ENCODE measurements at places on chromosomes 1 and 21.

- DNase-seq: no peak
Observed at GRCh38 chr1:224865510-224865909, 64.0 kb upstream of the DNAH14 start.

GRCh38 chr1:214259353-214259977 is 21.5 kb upstream of the SMYD2 start:
- no peak for DNase-seq

DNA sequence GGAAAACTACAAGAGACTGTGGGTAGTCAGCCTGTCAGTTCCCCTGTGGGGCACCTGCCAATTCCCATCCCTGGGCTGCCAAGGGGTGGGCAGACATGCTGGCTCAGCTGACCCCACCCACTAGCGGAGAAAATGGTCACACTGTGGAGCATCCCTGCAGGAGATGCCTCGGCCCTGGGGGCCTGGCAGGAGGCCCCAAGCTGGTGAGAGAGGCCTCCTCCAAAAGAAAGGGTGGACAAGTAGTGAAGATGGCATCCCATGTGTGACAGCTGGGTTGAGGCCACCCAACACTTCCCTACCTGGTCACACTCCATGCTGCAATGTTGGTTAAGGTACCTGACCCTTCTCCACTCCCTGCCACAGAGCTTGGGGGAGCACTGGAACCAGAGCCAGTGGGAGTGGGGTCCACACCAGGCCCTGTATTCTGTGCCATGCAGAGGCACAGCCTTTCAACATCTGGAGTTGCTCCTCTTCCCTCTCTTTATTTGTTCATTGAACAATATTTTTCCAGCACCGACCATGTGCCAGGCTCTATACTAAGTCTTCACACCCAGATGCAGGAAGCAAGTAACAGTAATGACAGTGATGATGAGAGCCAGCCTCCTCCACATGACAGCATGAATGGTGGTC is 59.5 kb downstream of the KLHDC7A start:
- no peak for DNase-seq

DNA sequence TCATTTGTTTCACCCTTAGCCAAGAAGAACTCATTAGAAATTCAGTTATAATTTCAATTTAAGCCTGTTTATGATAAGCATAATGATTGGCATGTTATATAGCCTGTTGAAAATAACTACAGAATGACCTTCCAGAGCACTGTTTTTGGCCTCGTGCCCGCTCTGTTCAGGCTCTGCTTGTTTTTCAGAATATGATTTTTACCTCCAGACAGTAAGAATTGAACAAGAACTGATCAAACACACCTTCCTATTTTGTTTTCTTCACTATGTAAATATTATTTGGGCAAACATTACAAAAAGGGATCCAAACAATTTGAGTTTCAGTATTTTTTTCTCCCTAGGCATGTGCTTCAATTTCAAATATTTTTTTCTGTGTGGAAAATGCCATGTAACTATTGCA is 48.1 kb upstream of the ANGPTL1 start:
- no peak for DNase-seq

DNA sequence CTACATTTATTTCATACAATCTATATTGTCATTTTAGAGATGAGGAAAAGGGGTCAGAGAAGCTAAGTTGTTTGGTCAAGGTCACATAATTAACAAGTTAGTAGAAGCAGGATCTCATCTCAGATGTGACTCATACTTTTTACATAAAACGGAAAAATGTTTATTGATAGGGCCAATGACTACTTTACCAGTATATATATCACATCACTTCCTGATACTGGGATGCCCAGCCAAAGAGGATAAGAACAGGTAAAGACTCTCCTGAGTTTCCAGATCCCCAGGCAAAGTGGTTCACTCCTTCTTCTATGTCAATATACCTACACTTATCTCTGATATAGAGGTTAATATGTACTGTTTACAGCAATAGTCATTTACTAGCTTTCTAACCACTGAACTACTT is 21.0 kb downstream of the YIPF1 start:
- no peak for DNase-seq

DNA sequence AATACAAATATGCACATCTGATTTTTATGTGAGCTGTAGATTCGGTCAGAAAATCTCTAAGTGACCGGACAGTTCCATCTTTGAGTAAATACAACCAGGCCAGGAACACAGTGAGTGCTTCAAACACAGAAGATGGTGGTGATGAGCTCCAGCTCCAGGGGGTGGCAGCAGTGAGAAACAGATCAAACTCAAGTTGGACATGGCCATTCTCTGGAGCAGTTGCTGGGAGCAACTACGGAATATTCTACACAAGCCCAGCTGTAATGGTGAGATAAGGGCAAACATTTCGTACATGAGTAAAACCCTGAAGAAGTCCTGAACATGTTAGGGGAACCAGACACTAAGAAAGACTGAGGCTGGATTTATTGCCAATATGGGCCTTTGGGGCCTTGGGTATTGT is 100.7 kb downstream of the BARHL2 start:
- DNase-seq: peak; percentile 44

DNA sequence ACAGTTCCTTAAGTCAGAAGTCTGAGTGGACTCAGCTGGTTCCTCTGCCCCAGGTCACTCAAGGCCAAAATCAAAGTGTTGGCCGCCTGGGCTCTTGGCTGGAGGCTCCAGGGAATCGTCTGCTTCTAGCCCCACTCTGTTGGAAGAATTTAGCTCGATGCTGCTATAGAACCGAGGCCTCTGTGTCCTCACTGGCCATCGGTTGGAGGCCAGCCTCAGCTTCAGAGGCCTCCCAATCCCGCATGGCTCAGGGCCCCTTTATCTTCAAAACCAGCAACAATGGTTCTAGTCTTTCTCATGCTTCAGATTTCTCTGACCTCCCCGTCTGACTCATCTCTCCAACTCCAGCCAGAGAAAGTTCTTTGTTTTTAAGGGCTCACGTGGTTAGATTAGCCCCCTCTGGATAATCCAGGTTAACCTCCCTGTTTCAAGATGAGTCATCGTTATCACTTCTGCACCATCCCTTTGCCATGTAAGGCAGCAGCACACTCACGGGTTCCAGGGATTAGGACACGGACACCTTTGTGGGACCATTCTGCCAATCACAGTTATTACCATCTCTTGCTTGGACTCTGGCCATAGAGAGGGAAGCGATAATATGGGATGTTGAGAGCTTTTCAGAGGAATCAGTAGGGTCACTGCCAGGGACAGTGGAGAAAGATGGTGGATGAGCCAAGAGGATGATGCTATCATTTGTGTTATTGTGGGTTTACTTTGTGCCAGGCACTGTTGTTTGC is 13.6 kb downstream of the FHAD1 start:
- DNase-seq: peak; percentile 28

DNA sequence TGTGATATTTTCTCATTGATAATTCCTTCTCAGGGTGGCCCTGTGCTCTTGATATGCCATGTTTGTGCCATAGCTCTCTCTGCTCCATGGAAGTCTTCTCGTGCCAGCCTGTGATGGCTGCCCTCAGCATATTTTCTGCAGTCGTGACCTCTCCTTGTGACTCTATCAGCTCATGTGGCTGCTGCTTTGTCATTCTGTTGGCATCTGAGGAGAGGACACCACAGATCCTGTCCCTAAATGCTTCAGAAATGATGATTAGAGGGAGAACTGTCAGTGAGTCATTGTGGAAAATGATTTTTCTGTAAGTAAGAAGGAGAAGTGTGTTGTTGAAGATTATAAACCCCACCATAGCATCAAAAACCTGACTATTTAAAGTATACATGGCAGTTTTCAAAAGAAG is 286.0 kb downstream of the ADGRL2 start:
- DNase-seq: no peak

- no peak for DNase-seq
Observed at GRCh38 chr1:115830963-115831362, 10.0 kb downstream of the NHLH2 start.

GRCh38 chr1:107894605-107895004 is 70.4 kb downstream of the VAV3 start:
- DNase-seq: no peak

- no peak for DNase-seq
Observed at GRCh38 chr1:57345916-57346315, 77.9 kb downstream of the DAB1 start.

DNA sequence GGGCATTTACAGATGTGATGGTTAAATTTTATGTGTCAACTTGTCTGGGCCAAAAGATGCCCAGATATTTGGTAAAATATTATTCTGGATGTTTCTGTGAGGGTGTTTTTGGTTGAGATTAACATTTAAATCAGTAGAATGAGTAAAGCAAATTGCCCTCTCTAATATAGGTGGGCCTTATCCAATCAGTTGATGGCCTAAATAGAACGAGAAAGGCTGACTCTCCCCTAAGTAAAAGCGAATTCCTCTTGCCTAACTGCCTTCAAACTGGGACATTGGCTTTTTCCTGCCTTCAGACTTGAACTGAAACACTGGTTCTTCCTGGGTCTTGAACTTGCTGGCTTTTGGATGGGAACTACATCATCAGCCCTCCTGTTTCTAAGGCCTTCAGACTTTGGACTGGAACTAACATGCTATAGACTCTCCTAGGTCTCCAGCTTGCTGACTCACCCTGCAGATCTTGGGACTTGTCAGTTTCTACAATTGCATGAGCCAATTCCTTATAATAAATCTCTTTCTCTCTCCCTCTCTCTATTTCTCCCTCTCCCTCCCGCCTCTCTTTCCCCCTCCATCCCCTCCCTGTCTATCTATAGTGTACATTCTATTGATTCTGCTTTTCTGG is 10.2 kb upstream of the NAV1 start:
- no peak for DNase-seq

DNA sequence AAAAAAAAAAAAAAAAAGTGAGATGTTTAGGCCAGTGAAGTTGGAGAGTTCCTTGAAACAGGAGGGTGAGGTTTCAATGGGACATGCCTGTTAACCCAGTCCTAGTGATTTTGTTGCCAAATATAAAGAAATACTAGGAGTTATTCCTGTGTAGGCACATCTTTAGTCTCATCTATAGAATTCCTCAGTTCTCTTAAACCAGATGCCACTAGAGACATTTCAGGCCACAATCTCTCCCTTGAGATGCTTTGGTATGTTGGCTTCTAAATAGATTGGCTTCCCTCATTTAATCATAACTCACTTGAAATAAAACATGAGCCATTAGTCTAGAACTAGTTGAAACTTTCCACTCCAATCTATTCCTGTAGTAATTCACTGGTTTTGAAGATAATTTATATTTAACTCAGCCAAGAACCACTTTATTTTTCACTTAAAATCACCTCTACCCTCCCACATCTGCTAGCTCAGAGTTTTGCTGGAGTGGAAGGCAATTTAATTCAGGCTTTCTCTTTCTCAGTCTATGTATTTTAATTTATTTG is 29.8 kb downstream of the GPR137B start:
- no peak for DNase-seq

- no peak for DNase-seq
Observed at GRCh38 chr1:30990591-30990990, 74.9 kb downstream of the PUM1 start.

GRCh38 chr1:66300280-66300971 is 233.5 kb upstream of the SGIP1 start:
- no peak for DNase-seq

DNA sequence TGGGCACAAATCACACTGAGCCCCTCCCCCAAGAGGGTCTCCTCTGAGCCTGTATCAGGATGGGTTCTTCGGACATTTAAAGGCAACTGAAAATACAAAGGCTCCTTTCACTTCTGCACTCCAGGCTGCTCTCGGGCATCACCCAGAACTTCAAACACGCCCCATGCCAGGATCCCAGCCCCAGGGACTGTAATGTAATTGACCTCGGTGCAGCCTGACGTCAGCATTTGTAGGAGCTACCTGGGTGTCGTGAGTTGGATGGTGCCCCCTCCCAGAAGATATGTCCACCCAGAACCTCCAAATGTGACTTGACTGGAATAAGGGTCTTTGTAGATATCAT is 95.2 kb downstream of the PSMG1 start:
- DNase-seq: no peak

DNA sequence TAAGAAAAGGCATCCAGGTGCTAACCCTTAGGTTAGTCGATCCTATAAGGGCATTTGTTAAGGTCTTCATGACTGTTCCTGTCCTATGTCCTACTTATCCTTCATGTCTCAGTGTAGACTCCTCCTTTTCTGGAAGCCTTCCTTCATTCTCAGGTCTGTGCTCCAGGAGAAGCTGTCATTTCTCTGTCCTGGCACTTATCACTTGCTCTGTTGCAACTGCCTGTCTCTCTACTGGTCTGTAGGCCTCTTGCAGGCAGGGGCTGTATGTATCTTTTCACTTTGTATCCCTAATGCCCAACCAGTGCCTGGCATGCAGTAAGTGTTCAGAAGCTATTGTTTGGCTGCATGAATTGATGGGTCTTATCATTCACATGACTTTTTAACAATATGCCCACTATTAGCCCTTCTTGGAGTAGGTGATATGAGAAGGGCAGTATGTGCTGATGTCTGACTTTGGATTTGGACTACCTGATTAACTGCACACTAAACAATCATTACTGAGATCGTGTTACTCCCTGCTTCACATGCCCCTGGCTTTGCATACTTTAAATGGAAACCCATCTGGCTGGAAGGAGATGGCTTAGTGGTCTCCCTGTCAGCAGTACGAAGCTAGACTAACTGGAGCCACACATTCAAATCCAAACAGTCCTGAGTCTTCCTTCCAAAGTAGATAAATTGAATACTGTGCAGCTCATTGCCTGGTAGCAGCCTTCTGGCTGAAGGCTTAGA is 88.8 kb downstream of the RGL1 start:
- no peak for DNase-seq

- DNase-seq: no peak
Observed at GRCh38 chr1:36300526-36300925, 5.6 kb upstream of the SH3D21 start.

DNA sequence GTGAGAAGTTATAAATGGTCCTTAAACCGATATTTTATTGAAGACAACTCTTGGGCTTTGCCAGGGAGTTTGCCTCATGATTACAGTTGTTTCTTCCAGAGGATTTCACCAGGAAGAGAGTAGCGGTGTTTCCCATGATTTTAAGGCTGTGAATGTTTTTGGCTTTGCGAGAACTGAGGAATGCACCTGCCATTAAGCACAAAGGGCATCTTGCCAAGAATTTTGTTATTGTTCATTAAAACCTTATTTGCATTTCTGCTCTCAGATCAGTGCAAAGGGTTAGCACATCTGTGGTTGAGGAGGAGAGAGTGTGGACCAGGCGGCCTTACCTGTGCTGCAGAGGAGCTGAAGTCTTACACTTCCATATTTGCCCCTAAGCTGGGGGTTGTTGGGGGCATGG is 13.8 kb downstream of the CNIH3 start:
- no peak for DNase-seq

DNA sequence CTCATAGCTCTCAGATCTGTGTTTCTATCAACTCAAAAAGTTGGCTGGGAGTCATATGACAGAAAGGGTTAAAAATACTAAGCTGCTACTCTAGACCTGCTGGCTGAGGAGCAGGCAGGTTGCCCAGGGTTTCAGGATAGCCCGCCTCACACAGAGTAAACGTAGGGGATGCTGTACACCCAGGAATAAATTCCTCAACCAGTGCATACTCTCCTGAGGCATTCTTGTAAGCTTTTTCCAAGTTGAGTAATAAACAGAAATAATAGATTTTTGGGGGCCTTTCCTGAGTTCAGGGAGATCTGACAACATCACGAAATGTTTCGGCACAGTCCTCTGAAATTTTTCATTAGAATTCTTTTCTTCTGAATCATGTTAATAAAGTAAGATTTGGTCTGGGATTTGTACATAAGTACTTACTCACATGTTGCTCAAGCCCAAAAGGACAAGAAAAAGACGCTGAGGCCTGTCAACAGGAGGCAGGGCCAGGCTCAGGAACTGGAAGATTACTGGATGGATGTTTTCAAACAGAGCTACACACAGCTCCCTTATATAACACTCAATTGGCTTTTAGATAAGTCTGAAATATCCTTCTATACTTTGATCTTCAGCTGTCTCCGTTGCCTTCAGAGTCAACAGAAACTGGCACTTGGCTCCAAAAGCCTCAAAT is 41.0 kb downstream of the TGFBR3 start:
- no peak for DNase-seq
